Stimulated activated CD8-positive, alpha-beta memory T cell treated with anti-CD3 and anti-CD28 coated beads, Interleukin-15, amount 100 ng/mL, for 4 hours (primary cell): ENCODE measurements at places on chromosomes 13 and 19.
A peak's percentile ranks its signal among the peaks of the same experiment; 100 is the strongest.

- DNase-seq = no peak
Measured at GRCh38 chr19:55149078-55150003, at the start of gene TNNT1. TSS of gene TNNT1 (minus strand) at chr19:55149206. CDS start at chr19:55147157, 2,049 bp downstream.

DNA sequence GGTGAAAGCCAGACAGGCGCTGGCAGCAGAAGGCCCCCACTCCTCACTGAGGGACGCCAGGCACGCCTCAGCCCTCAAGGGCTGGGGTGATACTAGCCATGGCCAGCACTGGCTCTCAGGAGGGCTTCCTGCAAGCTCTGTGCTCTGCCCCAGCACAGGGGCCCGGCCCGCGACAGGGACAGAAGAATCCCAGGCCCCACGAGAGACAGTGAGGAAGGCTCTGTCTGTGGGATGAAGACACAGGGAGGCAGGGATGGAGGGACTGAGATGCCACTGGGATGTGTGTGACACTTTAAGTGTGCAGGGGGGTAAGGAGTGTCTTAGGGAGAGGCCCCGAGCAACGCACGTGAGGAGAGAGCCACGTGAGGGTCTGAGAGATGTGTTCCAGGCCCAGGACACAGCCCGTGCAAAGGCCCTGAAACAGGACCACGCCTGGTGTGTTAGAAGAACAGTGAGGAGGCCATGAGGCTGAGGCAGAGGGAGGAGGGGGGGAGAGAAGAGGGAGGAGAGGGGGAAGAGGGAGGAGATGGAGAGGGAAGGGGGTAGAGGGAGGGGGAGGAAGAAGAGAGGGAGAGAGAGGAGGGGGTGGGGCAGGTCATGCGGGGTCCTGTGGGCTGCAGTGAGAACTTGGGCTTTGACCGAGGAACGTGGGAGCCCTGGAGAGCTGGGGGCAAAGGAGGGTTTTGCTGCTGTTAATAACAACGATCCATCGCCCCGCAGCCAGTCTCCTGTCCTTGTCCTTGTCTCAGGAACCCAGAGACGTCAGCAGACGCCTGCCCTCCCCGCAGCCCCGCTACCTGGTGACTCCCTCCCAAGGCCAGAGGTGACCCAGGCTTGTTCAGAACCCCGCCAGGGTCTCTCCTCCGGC is 7.2 kb downstream of the RPL36 start:
- DNase-seq = no peak

- no peak for DNase-seq
Measured at GRCh38 chr13:114096031-114096485, 36.4 kb downstream of the RASA3 start.

- no peak for DNase-seq
Measured at GRCh38 chr13:93226623-93227279, at the start of gene GPC6. TSS of gene GPC6 (plus strand) at chr13:93226807.

- DNase-seq = peak; percentile 71
Measured at GRCh38 chr19:31214086-31214485, 135.2 kb downstream of the TSHZ3 start.

DNA sequence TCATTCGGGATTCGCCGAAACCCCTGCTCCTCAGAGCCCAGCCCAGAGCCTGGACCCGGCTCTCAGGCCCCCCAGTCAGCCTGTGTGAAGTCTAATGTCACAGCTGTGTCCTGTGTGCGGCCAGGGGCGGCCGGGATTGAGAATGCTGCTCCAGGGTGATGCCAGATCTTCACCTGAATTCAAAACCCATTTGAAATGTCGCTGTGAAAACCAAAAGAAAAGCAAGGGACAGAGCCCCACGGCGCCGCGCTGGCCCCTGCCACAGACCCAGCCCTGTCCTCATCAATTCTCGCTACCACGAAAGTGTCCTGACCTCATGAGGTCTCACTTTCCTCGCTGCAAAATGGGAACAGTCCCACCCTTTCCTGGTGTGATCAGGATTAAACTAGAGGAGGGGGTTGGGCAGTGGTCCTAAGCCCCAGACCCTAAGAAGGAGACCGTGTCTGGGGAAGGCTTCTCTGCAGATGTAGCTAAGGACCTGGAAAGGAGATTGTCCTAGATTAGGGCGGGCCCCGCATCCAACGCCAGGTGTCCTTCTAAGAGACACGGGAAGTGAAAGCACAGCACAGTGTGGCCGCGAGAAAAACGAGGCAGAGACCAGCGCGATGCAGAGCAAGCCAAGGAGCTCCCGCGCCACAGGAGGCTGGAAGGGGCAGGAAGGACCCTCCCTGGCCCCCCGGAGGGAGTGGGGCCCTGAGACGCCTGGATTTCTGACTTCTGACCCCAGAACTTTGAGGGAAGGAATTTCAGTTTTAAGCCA is 34.0 kb upstream of the SPACA7 start:
- DNase-seq = no peak

- no peak for DNase-seq
Measured at GRCh38 chr13:53249236-53249635, 220.6 kb downstream of the OLFM4 start.

- no peak for DNase-seq
Measured at GRCh38 chr19:21910318-21910717, 74.3 kb upstream of the ZNF43 start.

DNA sequence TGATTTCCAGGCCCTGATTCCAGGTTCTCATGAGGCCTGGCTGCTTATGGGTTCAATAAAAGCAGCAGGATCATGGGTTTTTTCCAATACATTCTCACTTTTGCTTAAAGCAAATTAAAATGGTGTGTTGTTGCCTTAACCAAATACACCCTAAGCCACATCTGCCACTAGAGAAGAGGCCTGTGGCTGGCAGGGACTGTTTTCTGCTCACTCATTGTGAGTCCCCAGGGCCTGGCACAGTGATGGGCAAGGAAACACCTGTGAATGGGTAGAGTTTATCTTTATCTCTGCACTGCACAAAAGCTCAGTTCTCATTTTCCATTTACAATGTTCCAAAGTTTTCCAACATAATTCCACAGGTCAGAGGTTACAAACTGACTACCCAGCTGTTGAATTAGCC is 726.0 kb downstream of the UQCRFS1 start:
- no peak for DNase-seq

DNA sequence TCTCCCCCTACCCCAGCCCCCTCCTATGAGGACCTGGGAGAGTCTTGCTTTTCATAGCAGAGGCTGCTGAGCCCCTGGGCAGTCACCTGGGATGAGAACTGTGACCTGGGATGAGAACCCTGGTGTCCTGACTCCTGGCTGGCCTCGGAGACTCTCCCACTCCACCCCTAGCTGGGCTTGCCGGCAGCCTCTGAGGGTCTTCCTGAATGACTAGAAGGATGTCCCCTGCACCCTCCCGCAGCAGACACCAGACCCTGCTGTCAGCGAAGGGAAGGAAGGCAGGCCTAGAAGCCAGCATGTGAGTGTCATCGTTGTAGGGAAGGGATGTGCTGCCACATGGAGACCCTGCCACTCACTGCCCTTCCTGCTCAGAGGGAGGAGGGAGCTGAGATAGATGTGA is 203.4 kb upstream of the ZNF536 start:
- no peak for DNase-seq

DNA sequence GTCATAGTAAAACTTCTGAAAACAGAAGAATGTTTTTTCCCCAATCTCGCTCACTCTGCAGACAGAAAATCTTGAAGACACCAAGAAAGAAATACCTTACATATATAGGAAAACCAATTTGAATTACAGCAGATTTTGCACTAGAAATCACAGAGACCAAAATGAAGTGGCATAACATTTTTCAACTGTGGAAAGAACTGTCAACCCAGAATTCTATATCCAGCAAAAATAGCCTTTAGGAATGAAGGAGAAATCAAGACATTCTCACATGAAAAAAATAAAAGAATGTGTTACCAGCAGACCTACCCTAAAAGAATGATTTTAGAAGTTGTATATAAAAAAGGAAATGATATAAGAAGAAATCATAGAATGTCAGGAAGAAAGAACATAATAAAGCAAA is 28.7 kb downstream of the CCDC122 start:
- DNase-seq = no peak

DNA sequence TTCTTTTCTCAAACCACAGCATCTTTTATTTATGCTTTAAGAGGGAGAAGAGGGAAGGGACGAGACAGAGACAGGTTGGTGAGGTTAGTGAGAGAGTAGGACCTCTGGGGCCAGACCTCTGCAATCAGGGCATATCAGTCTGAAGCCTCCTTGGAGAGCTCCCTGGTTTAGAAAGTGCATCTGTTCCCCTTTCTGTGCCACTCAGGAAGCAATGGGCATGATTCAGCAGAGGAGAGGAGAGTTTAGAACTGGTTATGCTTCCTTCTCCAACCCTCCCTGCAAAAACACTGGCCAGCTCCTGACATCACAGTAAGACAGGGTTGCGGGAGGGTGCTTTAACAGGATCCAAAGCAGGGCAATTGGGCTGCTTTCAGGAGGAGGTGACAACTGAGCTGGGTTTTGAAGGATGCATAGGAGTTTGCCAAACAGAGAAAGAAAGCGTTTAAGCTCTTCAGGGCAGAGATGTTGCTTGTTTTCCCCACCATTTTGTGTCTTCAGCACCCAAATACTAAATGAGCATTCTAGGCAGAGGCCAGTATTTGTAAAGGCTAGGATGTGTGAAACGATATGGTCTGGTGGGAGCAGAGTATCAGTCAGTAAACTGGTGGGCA is 33.1 kb downstream of the CERS4 start:
- DNase-seq = no peak
